ENCODE measurements at places on chromosomes 2 and 18.
A peak's percentile ranks its signal among the peaks of the same experiment; 100 is the strongest.

DNA sequence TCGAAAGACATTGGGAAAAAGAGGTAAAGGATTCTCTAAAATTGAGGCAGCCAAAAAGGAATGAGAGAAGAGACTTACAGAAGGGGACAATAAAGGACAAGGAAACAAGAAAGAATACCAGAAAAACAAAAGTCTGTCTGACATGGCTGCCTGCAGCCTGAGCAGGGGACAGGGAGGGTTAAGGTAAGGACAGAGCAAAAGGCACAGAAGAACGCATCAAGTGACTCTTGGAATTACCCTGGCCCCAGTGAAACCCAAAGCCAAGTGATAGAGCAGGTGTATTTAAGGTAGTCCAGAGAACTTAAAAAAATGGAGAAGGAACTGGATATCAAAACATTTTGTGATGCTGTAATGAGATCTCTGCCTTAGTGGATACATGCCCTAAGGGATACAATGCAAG lies 47.1 kb upstream of the XIRP2 start:
- no peak for DNase-seq

DNA sequence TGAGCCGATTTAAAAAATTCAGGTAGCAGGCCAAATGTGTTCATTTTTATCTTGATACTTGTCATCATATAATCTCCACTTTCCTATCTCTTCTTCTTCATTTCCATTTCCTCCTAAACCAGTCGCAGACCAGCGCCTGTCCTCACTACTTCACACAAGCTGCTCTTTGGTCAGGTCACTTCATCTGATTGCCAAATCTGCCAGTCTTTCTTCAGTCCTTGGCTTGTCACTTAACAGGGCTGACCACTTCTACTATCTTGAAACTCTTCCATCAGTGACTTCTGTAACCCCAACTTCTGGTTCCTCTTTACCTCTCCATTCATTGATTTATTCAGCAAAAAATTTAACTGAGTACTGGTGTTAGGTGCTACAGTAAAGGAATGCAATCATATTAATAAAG lies 18.0 kb upstream of the SPRED2 start:
- no peak for DNase-seq

DNA sequence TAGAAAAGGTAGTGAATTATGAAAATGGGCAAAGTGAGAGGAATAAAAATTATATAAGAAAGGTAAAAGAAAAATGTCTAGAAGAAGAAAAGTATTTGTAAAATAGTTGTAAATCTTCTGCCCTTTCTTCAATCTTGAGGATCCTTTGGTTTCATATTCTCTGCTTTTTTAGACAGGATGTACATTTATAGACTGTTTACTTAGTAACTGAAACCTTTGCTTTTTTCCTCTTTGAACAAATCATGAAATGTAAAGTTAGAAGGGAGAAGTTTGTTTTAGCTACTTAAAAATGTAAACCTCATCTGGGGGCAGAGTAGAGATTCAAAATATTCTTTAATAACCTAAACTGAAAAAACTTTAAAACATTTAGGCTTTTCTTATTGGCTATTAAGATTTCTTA lies 150.4 kb upstream of the ITGA4 start:
- no peak for DNase-seq

GRCh38 chr2:171902840-171903420 lies 8.9 kb upstream of the SLC25A12 start:
- no peak for DNase-seq

DNA sequence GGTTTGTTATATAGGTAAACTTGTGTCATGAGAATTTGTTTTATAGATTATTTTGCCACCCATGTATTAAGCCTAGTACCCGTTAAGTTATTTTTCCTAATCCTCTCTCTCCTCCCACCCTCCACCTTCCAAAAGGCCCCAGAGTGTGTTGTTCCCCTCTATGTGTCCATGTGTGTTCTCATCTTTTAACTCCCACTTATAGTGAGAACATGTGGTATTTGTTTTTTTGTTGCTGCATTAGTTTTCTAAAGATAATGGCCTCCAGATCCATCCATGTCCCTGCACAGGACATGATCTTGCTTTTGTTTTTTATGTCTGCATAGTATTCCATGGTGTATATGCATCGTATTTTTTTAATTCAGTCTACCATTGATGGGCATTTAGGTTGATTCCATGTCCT lies 1075.6 kb upstream of the CNTNAP5 start:
- DNase-seq: no peak

- no peak for DNase-seq
Measured at GRCh38 chr2:34808426-34808825, 1209.3 kb upstream of the FAM98A start.

GRCh38 chr18:21454725-21455124 lies 145.8 kb downstream of the ESCO1 start:
- no peak for DNase-seq

DNA sequence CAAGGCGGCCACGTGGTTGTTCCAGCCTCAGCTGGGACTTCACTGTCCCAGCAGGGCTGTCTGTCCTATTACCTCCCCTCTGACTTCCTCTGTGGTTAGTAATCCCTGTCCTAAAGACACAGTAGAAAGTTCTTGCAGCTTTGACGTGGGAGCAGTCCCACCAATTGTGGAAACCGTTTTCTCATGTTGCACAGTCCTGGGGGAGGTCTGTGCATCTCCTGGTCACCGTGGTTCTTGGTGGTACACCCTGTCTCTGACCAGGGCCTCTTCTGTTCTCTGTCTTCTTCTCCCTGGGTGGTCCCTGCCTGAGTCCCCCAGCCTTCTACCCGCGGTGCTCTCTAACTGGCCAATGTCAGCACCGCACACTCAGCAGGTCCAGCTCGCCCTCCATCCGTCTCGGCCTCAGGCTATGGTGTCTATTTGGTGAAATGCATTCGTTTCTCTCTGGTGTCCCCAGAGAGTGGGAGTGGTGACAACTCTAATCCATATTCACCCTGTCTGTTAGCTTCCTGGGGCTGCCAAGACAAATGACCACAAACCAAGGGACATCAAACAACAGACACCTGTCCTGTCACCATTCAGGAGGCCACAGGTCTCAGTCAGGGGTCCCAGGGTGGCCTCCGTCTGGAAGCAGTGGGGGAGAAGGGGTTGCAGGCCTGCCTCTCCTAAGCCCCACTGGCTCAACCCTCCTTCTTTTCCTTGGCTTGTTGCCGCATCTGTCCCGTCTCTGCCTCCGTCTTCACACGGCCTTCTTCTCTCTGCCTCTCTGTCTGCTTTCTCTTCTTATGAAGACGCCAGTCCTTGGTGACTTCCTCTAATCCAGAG lies 99.8 kb downstream of the SH3BP4 start:
- no peak for DNase-seq

DNA sequence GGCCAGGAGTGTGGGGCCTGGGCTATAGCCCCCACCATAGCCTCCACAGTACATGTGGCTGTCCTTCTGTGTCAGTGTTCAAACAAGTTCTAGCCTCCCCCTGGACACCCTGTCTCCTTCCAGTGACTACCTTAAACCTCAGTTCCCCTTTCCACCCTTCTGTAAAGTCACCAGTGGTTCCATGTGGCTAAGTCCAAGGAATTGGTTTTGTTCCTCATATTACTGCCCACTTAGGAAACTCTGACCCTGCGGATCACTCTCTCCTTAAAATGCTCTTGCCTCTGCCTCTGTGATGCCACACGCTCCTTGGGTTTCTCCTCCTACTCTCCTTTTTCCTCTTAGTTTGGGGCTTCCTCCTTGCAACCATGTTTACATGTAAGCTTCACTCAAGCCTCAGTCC lies 27.8 kb upstream of the REL start:
- no peak for DNase-seq

DNA sequence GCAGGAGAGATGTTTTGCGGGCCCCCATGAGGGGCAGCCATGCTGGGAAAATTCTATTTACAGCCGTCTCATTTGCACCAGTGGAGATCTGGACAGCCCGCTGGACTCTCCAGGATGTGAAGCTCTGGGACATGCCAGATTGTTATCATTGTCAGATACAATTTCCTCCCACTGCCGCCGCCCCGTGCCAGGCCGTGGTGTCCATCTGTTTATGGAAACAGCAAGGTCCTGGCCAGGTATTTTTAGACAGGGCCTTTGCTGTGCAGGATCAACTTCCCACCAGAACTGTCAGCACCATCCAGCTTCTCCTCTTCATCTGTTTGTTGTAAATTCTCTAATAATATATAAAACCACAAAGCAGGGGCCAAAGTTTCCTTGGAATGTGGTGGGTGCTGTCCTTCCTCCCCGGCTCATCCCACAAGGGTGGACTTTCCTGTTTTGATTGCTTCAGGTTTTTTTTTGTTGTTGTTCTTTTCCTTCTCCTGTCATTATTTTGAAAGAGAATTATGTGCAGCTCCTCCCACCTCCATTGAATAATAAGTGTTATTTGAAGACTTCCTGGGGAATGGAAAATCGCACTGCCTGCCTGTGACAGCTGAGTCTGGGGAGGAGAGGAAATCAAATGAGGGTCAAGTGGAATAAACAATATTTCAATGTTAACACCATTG lies 398.1 kb downstream of the TNS1 start:
- no peak for DNase-seq

DNA sequence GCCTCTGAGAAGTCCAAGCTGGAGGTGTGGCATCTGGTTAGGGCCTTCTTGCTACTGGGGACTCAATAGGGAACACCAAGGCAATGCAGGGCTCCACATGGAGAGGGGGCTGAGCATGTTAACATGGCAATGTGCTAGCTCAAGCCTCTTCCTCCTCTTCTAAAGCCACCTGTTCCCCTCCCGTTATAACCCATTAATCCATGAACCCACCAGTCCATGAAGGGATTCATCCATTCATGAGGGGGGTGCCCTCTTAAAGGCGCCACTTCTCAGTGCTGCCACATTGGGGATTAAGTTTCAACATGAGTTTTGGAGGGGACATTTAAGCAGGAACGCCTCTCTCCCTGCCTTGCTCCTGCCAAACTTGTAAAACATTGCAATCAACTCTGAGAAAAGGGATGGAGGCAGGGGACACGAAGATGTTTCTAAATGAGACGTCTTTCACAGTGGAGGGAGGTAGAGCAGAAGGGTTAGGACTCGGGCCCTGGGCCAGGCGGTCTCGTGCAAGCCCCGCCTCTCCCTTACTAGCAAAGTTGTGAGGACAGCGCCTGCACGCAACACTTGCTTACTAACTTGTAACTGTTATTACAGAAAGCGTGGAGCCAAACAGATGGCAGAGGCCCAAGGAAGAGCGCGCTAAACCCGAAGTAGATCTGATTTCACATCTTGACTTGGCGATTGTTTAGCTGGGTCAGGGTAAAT lies 118.2 kb upstream of the ZNF516 start:
- no peak for DNase-seq

- no peak for DNase-seq
Measured at GRCh38 chr2:134570676-134571075, 148.1 kb downstream of the TMEM163 start.

GRCh38 chr2:191675807-191676721 lies 1.9 kb upstream of the NABP1 start:
- peak; percentile 86 for DNase-seq

DNA sequence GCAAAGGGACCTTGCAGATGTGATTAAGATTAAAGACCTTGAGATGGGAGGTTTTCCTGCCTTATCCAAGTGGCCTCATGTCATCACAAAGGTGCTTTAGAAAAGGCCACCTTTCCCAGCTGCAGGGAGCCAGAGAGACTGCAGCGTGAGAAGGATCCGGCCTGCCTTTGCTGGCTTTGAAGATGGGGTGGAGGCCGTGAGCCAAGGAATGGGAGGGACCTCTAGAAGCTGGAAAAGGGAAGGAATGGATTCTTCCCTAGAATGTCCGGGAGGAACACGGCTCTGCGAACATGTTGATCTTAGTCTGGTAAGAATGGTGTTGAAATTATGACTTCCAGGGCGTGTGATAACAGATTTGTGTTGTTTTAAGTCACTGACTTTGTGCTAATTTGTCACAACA lies 39.9 kb upstream of the CREG2 start:
- no peak for DNase-seq

GRCh38 chr2:19955544-19956422 lies 34.1 kb downstream of the WDR35 start:
- no peak for DNase-seq

DNA sequence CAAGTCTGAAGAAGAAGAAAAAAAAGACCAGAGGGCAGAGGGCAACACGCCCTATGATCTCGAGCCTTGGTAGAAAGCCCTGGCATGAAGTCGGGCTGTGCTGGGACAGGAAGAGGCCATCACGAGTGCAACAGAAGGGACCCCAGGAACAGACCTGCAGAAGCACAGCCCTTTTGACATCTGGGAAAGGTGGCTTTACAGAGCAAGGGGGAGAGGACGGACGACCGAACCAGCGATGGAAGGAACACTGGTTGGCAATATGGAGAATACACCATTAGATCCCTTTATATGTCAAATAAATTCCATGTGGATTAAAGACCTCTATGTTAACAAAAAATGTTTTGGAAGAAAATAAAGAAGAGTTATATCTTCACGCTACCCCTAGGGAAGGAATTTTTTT lies 10.7 kb downstream of the KIF1A start:
- DNase-seq: no peak

GRCh38 chr2:26772064-26773001 lies 8.2 kb downstream of the SLC35F6 start:
- DNase-seq: no peak

GRCh38 chr2:101998896-101999789 lies 7.4 kb downstream of the IL1R2 start:
- DNase-seq: no peak

DNA sequence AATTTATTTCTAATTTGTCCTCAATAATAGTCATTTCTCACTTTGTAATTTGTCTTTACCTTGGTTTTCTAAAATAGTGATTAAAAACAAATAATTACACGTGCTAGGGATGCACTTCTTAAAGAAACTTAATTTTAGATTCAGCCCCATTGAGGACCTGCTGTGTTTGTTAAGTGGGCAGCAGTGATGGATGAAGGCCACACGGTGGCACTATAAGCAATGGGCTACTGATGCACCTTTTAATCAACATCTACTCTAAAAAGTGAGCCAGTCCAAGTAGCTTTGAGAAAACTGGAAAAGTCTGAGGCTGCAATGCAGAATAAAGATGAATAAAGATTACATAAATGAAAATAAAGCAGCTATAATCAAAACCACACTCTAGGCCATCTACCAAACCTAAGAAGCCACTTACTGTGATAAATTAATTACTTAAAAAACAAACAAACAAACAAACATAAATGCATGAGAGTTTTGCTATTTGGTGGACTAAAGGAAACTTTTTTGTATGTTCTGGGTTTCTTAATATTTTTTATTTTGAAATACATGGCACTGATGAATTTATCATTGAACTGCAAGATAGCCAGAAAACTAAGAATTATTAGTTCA lies 89.3 kb downstream of the PDE11A start:
- peak; percentile 44 for DNase-seq

- DNase-seq: no peak
Measured at GRCh38 chr18:63186520-63187222, 132.9 kb downstream of the BCL2 start.

DNA sequence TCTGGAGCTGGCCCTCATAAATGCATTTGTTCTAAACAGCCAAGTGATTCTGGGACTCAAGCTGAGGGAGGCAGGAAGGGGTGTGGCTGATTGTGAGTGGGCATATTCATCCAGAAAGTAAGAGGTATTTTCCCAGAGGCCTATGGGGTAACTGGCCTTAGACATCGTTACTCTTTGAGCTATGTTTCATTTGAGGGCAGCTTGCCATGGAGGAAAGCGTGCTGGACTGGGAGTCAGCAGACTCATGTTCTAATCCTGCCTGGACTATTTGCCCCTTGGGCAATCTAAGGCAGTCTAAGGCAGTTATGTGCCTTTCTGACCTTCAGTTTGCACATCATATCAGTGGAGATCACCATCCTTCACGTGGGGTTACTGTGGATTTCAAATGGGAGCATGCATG lies 93.5 kb upstream of the SLC14A2 start:
- DNase-seq: no peak
